ENCODE measurements at places on chromosomes 2 and 18.

GRCh38 chr2:101265893-101266499 is 13.3 kb downstream of the CNOT11 start:
- no peak for DNase-seq

GRCh38 chr2:74489906-74490305 is 7.0 kb downstream of the TTC31 start:
- DNase-seq: no peak

- no peak for DNase-seq
These were observed 291.4 kb upstream of the RND3 start for GRCh38 chr2:150778828-150779227.

GRCh38 chr2:200172521-200172920 is 134.0 kb upstream of the SPATS2L start:
- DNase-seq: no peak

DNA sequence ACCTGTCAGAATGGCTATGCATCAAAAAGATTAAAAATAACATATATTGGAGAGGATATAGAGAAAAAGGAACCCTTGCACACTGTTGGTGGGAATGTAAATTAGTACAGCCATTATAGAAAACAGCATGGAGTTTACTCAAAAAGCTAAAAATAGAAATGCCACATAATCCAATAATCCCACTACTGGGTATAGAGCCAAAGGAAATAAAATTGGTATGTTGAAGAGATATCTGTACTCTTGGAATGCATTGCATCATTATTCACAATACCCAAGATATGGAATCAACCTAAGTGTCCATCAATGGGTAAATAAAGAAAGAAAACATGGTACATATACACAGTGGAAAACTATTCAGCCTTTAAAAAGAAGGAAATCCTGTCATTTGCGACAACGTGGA is 77.2 kb downstream of the C1D start:
- DNase-seq: no peak

DNA sequence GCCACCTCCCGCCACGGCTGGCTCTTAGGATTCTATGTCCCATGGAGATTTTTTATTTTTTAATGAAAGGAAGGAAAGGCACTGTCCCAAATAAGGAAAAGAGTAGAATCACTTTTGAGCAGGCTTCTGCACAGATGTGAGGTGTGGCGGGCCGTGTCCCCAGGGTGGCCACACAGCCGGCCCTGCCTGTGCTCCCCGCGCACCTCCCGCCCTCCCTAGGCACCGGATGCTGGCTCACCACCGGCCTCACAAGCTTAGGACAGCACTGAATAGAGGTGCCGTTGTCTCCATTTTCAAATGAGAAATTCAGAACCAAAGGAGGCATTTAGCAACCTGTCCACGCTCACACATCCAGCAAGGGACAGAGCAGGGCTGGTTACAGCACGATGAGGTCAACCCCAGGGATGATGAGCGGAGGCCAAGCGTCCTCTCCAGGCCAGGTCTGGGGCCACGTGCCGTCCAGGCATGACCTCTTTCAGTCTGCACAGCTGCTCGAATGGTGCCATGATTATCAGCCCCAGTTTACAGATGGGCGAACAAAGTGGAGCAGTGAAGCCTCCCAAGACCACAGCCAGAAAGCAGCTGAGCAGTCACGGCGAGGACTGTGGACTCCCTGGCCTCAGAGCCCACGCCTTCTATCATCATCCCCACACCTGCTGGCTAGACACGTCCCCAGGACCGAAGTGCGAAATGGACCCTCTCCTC is 20.7 kb upstream of the TEX51 start:
- no peak for DNase-seq

GRCh38 chr2:237202288-237203030 is 116.8 kb downstream of the COPS8 start:
- DNase-seq: no peak

DNA sequence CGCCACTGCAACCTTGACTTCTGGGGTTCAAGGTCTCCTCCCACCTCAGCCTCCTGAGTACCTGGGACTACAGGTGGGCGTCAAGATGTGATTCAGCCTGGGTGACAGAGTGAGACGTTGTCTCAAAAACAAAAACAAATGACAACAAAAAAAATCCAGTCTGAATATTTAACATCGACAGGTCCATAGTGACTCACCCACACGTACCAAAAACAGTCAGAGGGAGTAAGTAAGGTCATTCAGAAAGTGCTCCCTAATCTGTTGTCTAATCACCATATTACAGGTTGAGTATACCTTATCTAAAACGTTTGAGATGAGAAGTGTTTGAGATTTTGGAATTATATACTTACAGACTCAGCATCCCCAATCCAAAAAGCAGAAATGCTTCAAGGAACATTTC is 24.4 kb downstream of the SAP130 start:
- DNase-seq: no peak

GRCh38 chr2:222730366-222730999 is 59.0 kb downstream of the MOGAT1 start:
- DNase-seq: no peak

GRCh38 chr2:186599186-186599778 is 9.4 kb downstream of the ITGAV start:
- DNase-seq: no peak

DNA sequence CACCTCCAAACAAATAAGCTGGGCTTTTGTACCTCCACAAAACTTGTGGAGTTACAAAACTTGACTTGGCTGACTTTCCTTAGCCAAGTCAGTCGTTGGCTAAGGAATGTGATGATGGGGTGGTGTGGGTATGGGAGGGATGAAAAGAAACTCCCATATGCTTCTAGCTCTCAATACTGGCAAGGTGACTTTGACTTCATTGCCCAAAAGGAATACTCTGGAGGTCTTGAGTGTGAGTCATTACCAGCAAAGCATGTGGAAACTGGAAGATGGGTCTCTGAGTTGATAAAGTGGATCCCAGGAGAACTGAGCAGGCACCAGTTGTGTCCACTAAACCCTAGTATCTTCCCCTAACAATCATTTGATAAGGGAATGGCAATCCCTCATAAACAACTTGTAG is 226.7 kb downstream of the GULP1 start:
- no peak for DNase-seq

DNA sequence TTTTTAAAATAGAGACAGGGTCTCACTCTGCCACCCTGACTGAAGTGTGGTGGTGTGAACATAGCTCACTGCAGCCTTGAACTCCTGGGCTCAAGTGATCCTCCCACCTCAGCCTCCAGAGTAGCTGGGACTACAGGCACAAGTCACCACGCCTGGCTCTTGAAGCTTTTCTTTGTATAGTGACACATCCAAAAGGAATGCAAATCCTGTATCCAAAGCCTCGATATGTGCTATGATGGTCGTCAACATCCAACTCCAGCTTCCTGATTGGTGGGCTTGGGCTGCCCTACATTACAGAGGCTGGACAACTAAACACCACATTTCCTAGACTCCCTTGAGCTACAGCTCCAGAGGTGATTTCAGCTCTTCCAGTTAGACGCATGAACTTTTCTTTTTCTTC is 101.7 kb upstream of the PGAP1 start:
- no peak for DNase-seq

- no peak for DNase-seq
These were observed 13.4 kb downstream of the COLEC12 start for GRCh38 chr18:486929-487740.

DNA sequence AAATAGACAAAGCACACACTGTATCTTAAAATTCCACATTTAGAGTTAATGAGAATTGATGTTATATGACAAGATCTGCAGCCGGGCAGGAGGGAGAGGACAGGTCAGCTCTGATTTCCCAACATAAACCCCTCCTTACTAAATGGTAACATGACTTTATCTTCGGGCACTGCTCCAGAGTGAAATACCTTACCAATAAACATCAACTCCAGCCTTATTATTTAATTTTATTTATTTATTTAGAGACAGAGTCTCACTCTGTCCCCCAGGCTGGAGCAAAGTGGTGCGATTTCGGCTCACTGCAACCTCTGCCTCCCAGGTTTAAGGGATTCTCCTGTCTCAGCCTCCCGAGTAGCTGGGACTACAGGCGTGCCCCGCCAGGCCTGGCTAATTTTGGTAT is 1.7 kb downstream of the CYB5A start:
- no peak for DNase-seq

DNA sequence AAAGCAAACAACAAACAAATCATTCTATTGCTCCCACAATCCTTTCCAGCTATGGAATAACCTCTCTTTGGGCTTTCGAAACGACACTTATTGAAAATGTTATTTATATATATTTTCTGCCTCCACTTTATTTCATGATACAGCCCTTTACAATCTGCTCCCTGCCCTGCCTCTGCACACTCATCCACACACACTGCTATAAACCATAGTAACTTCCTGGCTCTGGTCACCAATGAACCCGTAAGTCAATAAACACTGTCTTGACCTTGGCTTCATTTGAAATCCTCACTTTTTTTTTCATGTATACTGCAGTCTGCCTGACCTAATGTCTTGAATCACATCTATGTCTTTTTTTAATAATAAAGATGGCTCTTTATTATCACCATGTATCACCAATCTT is 161.5 kb downstream of the SLC39A10 start:
- no peak for DNase-seq

DNA sequence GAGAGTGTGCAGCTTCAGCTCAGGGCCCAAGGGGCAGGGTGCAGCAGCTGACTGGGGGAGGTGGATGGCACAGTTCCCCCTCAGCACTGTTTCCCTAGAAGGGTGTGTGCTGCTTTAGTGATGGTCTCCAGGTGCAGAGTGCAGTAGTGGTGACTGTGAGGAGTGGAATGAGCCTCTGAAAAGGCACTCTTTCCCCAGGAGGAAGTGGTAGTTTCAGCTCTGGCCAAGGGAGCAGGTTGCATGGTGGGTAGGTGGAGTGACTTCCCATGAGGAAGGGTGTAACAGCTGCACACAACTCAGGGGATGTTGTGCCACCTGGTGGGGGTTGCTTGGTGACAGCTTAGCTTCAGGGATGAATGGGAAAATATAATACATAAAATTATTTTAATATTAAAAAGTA is 251.5 kb upstream of the NXPH2 start:
- DNase-seq: no peak

- no peak for DNase-seq
These were observed 34.7 kb downstream of the RALB start for GRCh38 chr2:120287183-120288015.

GRCh38 chr2:57209799-57210198 is 836.8 kb upstream of the VRK2 start:
- no peak for DNase-seq

GRCh38 chr2:63834401-63834800 is 7.3 kb upstream of the UGP2 start:
- no peak for DNase-seq

- no peak for DNase-seq
These were observed 225.9 kb upstream of the MGAT5 start for GRCh38 chr2:134027980-134028379.

DNA sequence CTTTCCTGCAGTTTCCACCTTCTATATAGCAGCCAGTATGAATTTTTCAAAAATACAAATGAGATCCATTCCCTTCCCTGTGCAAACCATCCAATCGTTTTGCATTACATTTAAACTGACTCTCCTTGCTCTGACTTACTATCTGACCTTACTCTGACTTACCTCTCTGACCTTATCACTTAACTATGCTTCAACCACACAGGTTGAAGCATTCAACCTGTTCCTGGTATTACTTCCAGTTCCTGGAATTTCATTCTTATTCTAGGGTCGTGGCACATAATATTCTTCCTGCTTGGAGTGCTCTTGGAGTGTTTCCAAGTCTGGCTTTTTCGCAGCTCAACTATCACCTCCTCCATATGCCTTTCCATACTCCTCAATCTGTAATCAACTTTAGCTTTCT is 850.6 kb upstream of the CHAC2 start:
- DNase-seq: no peak

DNA sequence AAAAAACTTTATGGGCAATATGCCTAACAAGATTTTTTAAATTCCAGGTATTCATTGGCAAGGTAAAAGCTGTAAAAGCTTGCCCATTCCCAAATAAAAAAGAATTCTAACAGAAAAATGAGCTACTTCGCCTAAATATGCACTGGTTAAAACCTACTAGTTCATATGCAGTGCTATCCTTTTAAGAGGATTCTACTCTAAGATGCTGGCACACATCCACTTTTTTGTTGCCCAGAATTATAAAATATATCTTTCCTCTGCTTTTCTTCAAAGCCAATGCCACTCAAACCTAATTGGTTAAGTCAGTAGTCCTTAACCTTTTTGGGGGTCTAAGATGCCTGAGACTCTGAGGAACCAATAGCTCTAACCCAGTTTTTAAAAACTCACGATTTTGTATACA is 3.2 kb downstream of the XPO1 start:
- no peak for DNase-seq

DNA sequence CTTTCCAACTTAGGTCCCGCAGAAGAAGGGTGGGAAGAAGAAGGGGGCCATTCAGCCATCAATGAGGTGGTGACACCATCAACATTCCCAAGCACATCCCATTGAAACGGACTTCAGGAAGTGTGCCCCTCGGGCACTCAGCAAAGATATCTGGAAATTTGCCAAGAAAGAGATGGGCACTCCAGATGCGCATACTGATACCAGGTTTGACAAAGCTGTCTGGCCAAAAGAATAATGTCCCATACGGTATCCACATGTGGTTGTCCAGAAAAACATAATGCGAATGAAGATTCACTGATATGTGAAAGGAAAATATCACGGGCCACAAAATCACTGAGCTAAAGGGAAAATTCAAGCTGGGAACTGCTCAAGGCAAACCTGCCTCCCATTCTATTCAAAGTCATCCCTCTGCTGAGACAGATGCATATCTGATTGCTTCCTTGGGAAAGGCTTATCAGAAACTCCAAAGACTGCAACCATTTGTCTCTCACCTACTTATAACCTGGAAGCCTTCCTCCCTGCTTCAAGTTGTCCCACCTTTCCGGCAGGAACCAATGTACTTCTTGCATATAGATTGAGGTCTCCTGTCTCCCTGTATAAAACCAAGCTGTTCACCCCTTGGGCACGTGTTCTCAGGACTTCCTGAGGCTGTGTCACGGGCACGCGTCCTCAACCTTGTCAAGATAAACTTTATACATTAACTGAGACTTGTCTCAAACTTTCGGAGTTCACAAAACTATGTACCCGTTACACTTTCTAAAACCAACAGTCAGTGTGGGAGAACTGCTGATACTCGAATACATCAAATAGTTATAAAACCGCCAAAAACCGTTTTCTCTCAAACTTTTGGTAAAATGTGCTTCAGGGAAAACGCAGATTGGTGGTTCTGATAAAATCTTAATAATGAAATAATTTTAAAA is 1.3 kb upstream of the PDK1 start:
- DNase-seq: no peak

- DNase-seq: no peak
These were observed 636.2 kb upstream of the CHAC2 start for GRCh38 chr2:53131416-53131815.

DNA sequence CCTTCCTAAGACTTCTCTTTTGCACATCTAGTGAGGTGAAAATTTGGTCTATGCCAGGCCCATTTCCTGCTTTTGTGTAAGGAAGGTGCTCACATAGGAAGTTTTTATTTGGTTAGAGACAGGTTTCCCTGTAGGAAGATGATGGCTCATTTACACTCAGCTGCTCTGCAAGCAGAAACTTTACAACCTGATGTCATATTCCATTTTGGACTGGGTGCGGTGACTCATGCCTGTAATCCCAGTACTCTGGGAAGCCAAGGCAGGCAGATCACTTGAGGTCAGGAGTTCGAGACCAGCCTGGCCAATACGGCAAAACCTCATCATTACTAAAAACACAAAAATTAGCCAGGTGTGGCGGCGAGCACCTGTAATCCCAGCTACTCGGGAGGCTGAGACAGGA is 35.8 kb downstream of the CASP10 start:
- DNase-seq: no peak
